ENCODE measurements at places on chromosomes 2 and 18.
A peak's percentile ranks its signal among the peaks of the same experiment; 100 is the strongest.

- no peak for DNase-seq
These were observed 14.7 kb upstream of the EML6 start for GRCh38 chr2:54708584-54709335.

- DNase-seq, result no peak
These were observed 25.7 kb downstream of the SGPP2 start for GRCh38 chr2:222450021-222450420.

- no peak for DNase-seq
These were observed 358.3 kb downstream of the ZNF521 start for GRCh38 chr18:24993628-24994027.

DNA sequence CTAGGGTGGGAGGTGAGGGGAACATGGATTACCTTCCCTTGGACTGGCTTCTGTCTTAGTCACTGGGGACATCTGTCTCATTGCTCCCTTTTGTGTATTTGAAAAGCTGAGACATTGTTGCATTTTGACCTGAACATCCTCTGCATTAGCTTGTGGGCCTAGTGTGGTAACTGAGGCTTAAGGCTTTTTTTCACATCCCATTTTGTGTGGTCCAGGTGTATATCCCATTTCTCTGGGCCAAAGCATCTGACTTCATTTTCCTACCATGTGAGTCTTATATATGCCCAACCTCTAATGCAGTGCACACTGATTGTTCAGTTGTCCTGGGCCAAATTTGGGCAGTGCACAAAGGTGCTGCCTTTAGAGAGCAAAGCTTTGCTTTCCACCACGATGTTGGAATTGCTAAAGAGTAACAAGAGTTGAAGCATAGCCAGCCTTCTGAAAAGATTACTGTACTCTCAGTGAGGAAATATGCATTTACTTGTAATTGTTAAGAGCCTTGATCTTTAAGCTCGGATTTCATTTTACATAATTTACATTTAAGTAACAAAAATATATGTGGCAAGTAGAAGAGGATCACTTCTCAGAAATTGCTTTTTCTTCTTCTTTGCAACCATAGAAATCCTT, 13.3 kb downstream of the PRKCE start:
- DNase-seq, result no peak

DNA sequence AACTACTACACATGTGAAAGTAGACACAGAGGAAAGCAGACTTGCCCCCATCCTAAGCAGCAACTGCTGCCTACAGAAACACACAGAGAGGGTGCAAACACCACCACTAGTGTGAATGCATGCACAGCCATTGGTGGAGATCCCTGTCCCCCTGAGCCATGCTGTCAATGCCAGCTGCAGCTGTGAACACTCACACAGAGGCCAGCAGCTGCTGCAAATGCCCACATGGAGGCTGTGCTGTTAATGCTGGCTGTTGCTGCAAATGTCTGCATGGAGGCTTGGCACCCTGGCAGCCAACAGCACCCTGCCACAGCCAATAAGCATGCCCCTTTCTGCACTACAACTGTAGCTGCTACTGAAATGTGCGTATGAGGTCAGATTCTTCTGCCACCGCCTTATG, 355.0 kb downstream of the LNPK start:
- no peak for DNase-seq

GRCh38 chr2:130152816-130153595, 8.1 kb upstream of the CCDC74B start:
- DNase-seq, result no peak

GRCh38 chr2:208097801-208098200, 26.5 kb downstream of the CRYGD start:
- no peak for DNase-seq

DNA sequence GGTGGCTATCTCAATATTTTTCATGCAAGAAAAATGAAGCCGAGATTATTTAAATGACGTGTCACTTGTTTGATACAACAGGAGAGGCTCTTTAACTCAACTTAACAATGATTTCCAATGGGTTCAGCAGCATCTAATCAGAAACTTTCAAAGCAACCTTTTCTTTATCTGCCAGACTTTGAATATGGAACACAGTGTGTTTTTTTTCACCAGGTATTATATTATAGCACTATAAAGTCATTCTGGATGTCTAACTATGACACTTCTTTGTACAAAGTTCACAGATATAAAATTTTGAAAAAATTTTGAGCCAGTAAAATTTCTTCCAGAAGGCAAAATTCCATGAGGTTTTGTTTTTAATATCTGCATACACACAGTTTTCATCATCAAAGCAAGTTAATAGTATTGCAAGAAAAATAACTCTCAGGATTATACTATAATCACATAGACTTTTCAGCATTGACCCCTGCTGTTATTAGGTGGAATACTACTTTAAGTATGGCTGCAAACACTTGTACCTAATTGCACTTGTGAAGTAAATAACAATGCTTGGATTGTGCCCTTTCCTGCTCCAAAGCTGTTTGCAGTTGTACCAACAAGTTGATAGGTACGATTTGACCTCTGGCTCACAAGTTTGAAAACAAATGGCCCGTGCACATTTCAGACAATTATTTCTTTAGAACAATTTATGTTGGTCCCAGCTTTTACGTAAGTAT, 44.0 kb upstream of the DSG1 start:
- no peak for DNase-seq

DNA sequence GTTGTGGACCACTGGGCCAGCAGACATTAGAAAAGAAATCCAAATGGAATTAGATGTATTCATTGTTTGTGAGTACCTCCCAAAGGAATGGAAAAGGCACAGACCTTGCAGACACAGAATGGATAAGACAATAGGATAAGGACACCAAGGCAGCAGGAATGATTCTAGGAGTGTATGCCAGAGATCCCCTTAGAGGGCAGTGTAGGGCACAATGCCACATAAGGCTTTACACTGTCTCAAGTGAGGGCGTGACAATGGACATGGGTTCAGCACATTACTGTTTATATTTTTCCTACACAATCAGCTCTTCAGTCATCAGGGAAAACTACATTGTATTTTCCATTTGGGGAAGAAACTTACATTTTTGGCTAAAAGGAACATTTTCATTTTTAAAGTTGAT, 250.9 kb downstream of the PTH2R start:
- DNase-seq, result no peak

- DNase-seq, result no peak
These were observed 165.3 kb upstream of the TFPI start for GRCh38 chr2:187719510-187719909.

GRCh38 chr2:6454286-6454990, 411.3 kb downstream of the CMPK2 start:
- no peak for DNase-seq

GRCh38 chr2:25204190-25204838, 35.9 kb upstream of the POMC start:
- DNase-seq, result no peak

DNA sequence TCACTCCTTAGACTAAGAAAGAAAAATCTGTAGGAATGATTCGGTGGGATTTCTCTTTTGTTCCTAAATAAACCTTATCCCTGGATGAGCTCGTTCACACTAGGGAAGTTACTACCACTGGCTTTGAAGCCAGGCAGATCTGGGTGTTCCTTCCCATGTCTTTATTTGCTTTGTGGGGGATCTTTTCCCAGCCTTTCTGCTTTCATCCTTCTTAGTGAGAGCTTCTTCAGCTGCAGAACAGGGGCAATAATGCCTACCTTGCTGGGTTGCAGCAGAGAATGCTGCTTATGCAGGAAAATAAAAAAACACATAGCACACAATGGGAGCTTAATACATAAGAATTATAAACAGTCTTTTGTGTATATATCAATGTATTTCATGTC, 292.1 kb downstream of the SOX11 start:
- DNase-seq, result no peak

DNA sequence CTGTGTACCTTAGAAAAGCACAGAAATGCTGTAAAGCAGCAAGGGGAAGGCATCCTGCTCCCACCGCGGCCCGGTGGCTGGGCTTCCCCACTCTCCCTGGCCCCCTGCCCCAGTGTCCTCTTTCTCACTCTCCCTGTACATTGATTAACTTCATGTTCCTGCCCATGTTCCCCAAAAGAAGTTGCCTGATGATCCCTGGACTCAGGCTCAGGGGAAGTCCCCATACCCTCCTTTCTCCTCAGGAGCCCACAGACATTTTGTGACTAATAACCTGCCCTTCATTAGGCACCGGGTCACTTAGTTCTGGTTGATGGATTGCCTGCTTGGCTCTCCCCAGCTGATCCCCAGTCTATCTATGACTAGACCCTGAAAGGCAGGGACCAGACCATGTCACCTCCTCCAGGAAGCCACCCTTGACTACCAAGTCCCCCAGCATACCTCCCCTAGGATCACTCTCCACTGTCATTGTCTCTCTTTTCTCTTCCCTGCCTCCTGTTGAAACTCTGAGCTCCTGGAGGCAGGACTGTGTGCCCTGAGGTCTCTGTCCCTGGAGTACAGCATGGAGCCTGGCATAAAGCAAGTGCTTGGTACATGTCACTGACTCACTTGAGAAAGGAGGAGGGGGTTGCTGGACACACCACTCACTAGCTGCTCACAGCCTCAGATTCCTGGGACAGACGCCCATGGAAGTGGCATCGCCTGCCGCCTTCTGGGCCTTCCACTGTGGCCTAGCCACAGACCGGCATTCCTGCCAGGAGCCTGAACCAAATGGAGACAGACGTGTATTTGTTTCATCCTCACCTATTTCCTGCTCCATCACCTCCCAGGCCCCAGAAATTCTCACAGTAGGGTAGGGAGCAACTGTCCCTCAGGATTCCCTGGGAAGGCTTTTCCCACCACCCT, 13.5 kb downstream of the MALL start:
- DNase-seq, result no peak

- no peak for DNase-seq
These were observed 128.0 kb upstream of the CD302 start for GRCh38 chr2:159925975-159926374.

- DNase-seq, result no peak
These were observed 96.8 kb downstream of the DIS3L2 start for GRCh38 chr2:232058063-232058877.

GRCh38 chr2:11073251-11073650, 82.0 kb upstream of the SLC66A3 start:
- DNase-seq, result no peak

DNA sequence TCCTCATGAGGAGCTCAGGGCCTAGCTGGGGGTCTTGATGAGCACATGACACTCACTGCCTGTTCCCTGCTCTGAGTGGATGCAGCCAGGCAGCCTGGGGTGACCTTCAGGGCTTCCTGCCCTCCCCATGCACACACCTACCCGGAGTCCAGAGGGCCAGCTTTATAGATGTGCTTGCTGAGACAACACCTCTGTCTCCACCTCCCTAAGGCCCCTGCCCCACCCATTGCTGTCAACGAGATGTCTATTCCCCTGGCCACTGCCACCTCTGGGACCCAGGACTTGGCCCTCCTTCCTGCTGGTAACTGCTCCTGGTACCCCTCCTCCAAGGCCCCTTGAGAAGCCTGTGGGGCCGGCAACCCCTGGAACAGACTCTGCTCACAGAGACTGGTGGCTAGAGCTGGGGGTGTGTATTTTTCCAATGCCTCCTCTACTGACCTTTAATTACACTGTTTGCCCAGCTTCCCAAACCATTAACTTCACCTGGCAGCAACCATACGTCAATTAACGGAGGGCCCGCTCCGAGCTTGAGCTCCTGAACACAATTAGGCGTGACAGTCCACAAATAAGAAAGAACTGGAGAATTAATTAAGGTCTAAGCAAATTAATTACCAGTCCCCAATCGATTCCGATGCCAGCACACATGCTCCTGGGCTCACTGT, 66.3 kb downstream of the EMX1 start:
- no peak for DNase-seq

DNA sequence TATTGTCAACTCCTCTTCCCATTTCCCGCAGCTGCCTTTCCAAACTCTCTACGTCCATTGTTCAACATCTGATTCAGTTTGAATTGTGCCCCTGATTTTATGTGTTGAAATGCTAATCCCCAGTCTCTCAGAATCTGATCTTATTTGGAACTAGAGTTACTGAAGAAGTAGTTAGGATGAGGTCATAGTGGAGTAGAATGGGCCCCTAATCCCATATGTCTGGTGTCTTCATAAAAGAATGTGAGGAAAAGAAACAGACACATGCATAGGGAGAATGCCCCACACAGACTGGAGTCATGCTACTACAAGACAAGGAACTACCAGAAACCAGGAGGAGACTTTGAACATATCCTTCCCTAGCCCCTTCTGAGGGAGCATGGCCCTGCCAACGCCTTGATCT, 99.2 kb downstream of the LRP1B start:
- no peak for DNase-seq

DNA sequence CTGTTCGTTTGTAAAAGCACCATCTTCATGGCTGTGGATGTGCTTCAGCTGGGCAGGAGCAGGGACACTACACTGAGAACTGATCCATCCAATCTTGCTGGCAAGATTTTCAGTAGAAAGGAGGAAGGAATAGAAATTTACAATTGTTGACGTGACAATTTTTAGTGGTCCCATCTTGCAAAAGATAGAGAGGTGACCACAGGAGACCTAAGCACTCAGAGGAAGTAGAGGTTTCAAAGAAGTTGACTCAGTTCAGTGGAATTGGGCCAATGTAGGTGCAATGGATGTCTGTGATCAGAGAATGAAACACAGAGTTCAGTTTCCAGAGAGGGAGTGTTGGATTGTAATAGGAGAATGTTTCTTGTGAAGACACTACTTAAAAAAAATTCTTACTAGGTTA, 1.4 kb downstream of the UGT1A5 start:
- DNase-seq, result no peak

DNA sequence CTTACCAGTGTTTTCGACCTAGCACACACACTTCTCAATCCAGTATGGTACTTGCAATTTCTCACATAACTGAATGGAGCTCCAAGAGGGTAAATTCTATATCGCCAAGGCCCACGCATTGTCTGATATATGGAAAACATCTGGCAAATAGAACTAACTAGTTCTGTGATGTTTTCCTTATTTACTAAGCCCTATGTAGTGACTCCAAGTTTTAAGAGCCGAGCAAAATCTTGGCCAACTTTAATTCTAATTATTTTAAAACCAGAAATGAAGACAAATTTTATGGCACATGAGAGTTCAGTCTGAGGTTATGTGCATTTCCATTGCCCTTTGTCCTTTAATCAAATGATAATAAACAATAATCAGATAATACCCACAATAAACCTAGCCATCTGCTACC, 1119.7 kb upstream of the CNTNAP5 start:
- DNase-seq, result no peak

- DNase-seq, result peak; percentile 3
These were observed 40.0 kb downstream of the FAM228A start for GRCh38 chr2:24214880-24215279.

GRCh38 chr2:21376864-21377263, 253.1 kb downstream of the TDRD15 start:
- no peak for DNase-seq

- no peak for DNase-seq
These were observed 39.5 kb upstream of the ARL4C start for GRCh38 chr2:234536178-234536965.

- DNase-seq, result peak; percentile 58
These were observed 5.6 kb upstream of the WDR7 start for GRCh38 chr18:56645415-56646016.

Measured in CD4-positive, alpha-beta T cell treated with Interleukin-4 for 4 hours (primary cell).